ENCODE measurements at places on chromosomes 5 and 9. TPM values are rescaled to one million over a fixed set of nuclear protein-coding genes. Genes with fewer than 3 reads are reported as not detected.

Gene PCDHA4
- polyA plus RNA-seq: 1.7 TPM

Gene ZNF354C
- polyA plus RNA-seq: 16.1 TPM

Gene PROB1
- polyA plus RNA-seq: 3.2 TPM

Gene PCDHA9
- 0.12 TPM for polyA plus RNA-seq

Gene ELOVL7
- polyA plus RNA-seq: 20.8 TPM

Gene LMAN2
- 123 TPM for polyA plus RNA-seq

Gene PFN3
- polyA plus RNA-seq: 0.91 TPM

Gene SH2D3C
- polyA plus RNA-seq: 18.6 TPM

Gene IL4
- not detected for polyA plus RNA-seq

Gene IFNB1
- polyA plus RNA-seq: not detected

Gene SLC35D2
- polyA plus RNA-seq: 37.0 TPM

Gene WNK2
- 21.4 TPM for polyA plus RNA-seq

Gene ANKDD1B
- polyA plus RNA-seq: 7.7 TPM

Gene C1QTNF3
- 50.9 TPM for polyA plus RNA-seq

Gene JMY
- polyA plus RNA-seq: 21.3 TPM

Gene ESM1
- 7.5 TPM for polyA plus RNA-seq

Gene PCDHB5
- polyA plus RNA-seq: 8.9 TPM

Gene SMIM15
- 82.8 TPM for polyA plus RNA-seq

Gene SPATA31A3
- polyA plus RNA-seq: not detected

Gene BTNL8
- polyA plus RNA-seq: 0.51 TPM

Gene C5orf63
- polyA plus RNA-seq: 10.2 TPM

Gene SCAI
- polyA plus RNA-seq: 11.5 TPM
